Urinary bladder (tissue), 4 donors: ENCODE measurements at places on chromosomes 1 and 21. TPM values are rescaled to one million over a fixed set of nuclear protein-coding genes. Genes with fewer than 3 reads are reported as not detected.

A3GALT2 gene
- not detected for total RNA-seq

SPRR5 gene
- total RNA-seq = not detected

RGS16 gene
- total RNA-seq = 7.9 TPM

BCL2L15 gene
- total RNA-seq = 0.90 TPM

HPDL gene
- total RNA-seq = 0.74 TPM

S100A8 gene
- total RNA-seq = 16.5 TPM

C8B gene
- total RNA-seq = not detected

MAP3K21 gene
- total RNA-seq = 2.6 TPM

OPRD1 gene
- 0.05 TPM for total RNA-seq

MAGOH gene
- 39.3 TPM for total RNA-seq

SHE gene
- 17.7 TPM for total RNA-seq
